Natural killer cell treated with Interleukin-12 subunit alpha and Interleukin-12 subunit beta and Interleukin-15 and Interleukin-18, amount 100 ng/mL, for 72 hours (primary cell): ENCODE measurements at places on chromosomes 11 and 22. TPM values are rescaled to one million over a fixed set of nuclear protein-coding genes. Genes with fewer than 3 reads are reported as not detected.
A peak's percentile ranks its signal among the peaks of the same experiment; 100 is the strongest.

- no peak for DNase-seq
Observed at GRCh38 chr11:122248131-122248530, 132.1 kb upstream of the BLID start.

GRCh38 chr11:102727890-102728289 is 3.1 kb upstream of the MMP8 start:
- DNase-seq = no peak

- DNase-seq = no peak
Observed at GRCh38 chr11:11396301-11397035, 43.4 kb upstream of the CSNK2A3 start.

DNA sequence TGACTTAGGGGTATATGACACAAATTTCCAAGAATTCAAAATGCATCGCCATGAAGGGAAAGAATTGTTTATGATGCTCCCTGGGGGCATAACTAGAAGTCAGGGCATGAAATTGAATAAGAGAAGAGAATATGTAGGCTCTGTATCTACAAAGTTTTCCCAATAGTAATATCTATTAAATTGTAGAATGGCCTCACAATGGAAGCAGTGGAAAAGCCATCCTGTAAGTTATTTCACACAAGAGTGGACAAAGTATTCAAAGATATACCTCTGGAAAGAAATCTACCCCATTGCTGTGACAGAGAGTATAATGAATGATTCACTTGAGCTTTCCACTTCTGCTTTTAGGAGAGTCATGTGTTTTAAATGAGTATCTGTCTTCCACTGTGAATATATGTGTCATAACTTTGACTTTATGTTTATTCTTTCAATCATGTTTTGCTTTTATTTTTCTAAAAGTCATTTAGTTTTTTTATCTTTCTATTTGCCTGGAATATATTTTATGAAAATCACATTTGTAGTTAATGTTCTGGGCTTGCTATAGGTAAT is 65.7 kb upstream of the DDI1 start:
- no peak for DNase-seq

GRCh38 chr22:46355996-46356471 is 20.5 kb downstream of the TRMU start:
- DNase-seq = no peak

- DNase-seq = peak; percentile 62
Observed at GRCh38 chr11:279966-280705, 1.9 kb downstream of the NLRP6 start.

GRCh38 chr11:61777234-61778090 is 14.9 kb downstream of the TMEM258 start:
- peak; percentile 71 for DNase-seq

DNA sequence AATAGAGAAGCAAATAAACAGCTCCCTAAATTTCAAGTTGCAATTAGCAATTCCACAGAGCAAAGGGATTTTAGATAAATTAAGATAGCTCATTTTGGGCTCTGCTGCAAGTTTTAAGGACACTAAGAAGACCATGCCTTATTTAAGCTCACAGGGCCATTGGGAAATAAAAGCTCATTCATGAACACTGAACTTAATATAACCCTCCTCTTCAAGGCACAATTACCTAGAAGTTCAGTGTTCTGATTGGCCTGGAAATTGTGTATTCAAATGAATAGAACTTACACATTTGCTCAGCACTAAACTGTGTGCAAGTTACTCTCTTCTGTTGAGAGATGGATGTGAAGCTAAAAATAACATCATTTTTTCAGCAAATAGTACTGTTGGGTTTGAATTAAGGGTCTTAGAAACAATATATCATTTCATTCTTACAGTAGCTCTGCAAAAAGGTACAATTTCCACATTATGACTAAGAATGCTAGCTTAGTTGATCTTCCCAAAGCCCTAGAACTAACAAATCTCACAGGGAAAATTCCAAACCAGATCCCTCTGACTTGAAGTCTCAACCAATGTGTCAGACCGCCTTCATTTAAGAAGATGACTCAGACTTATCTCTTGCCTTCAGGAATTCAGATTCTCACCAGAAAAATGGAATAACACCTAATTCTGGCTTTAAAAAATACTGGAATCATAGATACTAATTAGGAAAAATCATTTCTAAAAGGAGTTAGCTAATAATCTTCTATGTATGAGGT is 87.4 kb upstream of the LRRC55 start:
- no peak for DNase-seq

GRCh38 chr11:105553025-105553424 is 56.8 kb upstream of the GRIA4 start:
- DNase-seq = no peak

DNA sequence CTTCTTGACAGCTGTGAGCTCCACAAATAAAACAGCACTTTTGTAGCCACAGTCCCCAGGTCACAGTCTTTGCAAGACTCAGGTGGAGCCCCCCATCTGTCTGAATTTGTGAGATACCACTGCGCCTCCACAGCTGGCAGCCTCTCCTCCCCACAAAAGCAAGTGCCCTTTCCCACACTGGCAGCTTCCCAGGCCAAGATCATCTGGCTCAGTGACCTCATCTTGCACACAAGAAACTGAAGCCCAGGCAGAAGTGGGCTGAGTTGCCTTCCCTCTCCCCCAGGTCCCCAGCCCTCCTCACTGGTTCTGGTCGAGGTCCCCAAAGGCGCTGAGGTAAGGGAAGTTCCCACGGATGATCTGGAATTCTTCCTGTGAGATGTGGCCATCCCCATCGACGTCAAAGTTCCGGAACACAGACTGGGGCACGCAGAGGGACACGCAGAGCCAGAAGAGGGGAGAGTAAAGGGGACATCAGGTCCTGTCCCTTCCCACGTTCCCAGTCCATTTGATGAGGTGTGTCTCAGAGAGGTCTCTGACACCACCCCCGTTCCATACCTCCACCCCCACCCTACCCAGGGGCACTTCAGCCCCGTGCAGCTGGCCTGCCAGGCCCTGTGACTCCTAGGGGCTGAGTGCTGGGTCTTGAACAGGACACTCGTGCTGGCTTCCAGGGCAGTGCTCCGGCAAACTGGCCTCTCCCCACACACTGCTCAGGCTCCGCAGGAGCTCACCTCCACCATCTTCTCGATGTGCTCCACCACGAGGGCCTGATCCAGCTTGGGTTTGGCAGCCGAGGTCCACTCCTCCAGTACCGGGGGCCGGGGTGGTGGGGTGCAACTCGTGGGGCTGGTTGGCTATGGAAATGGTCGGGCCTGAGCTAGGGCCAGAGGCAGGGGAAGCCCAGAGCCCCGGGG is 8.9 kb downstream of the RASGRP2 start:
- DNase-seq = no peak

- no peak for DNase-seq
Observed at GRCh38 chr22:42261296-42261695, 9.2 kb downstream of the TCF20 start.

GRCh38 chr11:69293087-69293486 is 868 bp upstream of the MYEOV start:
- DNase-seq = no peak

DNA sequence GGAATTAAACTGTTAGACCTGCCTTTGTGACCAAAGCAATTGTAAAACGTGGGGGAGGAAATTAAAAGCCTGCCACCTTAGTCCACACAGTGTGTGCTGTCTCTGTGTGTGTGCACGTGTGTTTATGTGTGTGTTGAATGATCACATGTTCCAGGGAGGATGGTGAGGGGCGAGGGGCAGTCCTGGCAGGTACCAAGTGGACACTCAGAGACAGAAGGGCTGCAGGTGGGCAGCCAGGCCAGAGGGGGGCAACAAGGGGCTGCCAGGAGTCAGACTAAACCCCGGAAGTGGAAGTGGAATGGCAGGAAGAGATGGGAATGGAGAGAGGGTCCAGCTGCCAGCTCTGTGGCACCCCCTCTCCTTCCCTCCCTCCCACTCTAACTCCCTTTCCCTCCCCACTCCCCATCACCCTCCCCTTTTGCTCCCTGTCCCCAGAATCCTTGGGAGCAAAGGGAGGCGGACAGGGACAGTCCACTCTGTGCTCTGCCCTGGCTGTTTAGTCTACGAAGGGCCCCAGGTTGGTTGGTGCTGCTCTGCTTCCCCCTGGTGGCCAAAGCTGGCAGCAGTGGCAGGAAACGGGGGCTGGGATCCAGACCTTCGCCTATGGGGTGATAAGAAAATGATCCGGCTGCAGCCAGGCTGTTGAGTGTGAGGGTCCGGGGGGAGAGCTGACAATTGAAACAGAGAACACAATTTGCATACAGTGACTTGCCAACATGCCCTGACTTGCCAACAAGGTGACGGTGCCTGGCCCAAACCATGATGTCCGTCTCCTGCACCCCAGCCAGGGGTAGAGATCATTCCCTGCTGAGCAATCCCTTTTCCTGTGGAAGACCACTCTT is 24.4 kb downstream of the P2RY2 start:
- DNase-seq = peak; percentile 65

Gene SMIM38
- total RNA-seq = 0.89 TPM

Gene C11orf42
- not detected for total RNA-seq

Gene FJX1
- 0.55 TPM for total RNA-seq

Gene JAML
- total RNA-seq = 1.4 TPM

Gene OR52I2
- not detected for total RNA-seq

Gene PIWIL4
- 0.86 TPM for total RNA-seq

Gene HEPN1
- total RNA-seq = not detected

Gene MYRF
- 5.5 TPM for total RNA-seq

Gene ESAM
- total RNA-seq = 1.4 TPM
